ENCODE measurements at places on chromosomes 7 and 10.
A peak's percentile ranks its signal among the peaks of the same experiment; 100 is the strongest.

GRCh38 chr7:30369879-30370278, 85.5 kb downstream of the ZNRF2 start:
- peak; percentile 1 for DNase-seq

GRCh38 chr10:123132576-123133477, 2.9 kb upstream of the HMX3 start:
- DNase-seq, result peak; percentile 23

DNA sequence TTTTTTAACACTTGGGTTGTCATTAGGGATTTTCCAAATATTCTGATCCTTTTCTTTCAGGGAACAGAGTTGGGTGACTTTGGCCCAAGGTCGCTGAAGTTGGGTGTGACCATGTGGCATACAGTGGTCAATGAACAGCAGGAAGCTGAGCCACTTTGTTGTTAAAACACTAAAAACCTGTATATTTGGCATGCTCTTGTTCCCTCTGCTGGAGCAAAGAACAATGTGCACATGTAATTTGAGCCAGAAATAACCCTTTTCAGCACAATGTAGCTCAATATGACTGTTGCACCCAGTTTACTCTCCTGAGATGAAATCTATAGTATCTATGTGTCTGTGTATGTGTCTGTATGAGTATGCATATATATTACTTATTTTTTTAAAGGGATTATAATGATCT, 74.9 kb downstream of the ADCYAP1R1 start:
- no peak for DNase-seq

DNA sequence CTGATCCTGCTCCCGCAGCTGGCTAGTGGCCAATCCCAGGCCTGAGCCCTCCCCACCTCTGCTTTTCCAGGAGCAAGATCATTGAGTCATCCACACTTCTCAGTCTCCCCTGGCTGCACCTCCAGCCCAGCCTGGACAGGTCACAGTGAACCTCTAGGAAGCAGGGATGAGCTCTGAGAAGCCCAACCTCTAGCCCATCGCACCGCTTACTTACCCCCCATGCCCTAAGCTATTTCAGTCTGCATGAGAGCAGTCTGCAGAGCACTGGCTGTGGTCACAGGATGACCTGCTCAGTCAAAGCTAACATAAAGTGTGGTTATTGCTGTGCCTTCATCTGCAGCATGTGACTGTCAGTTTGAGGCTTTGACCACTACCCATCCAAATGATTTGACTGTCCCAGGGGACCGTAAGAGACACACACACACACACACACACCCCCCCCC, 129.2 kb downstream of the SORBS1 start:
- no peak for DNase-seq

DNA sequence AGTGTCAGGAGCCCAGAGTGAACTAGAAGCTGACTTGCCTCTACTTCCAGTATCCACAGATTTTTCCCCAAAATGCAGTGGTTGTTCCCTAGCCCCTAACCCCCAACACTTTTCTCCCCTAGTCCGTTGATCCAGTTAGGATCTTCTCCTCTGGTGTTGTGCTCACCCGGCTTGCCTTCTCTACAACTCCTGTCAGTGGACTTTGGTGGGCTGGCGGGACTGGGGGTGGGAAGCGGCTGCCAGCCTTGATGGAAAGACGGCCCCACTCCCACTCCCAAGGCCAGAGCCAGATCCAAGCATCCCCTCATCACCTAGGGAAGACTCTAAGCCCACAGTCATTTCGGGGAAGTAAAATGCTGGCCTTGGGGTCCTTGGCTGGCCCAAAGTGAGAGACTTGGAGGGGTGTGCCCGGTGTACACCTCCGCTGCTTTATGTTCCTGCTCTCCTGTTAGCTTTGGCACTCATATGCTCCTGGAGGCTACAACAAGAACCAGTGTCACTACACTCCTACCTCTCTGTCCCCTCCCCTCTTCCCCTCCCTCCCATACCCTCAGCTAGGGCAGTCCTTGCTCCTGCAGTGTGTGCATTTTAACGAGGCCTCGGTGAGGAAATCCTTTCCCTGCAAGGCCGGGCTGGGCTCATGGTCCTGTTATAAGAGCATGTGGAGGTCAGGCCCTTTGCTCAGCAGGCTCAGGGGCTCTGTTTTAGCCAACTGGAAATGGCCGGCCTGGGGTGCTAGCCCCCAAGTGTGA, 930 bp upstream of the HOXA10 start:
- no peak for DNase-seq

DNA sequence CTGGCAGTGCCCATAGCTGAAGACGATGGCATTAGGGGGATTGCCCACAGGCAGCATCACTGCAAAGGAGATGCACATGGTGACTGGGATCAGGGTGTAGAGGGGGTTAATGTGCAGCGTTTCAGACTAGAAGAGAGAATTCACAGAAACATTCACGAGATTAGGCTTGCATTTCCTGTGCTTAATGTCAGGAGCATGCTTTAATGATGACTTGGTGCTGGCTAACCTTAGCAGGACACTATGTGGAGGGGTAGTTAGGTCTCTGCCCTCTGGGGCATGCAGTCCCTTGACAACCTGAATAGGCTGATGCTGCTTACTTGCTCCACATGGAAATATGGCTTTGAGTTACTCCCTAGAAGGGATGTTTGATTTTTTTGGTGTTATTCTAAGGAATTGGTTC, 21.8 kb downstream of the STMP1 start:
- DNase-seq, result peak; percentile 74

- no peak for DNase-seq
Observed at GRCh38 chr7:36260481-36260880, 107.4 kb downstream of the EEPD1 start.

GRCh38 chr10:16867556-16867955, 50.3 kb upstream of the RSU1 start:
- DNase-seq, result peak; percentile 56

- DNase-seq, result no peak
Observed at GRCh38 chr7:13724977-13725566, 264.4 kb downstream of the ETV1 start.

- no peak for DNase-seq
Observed at GRCh38 chr10:31771331-31771831, 157.2 kb downstream of the ARHGAP12 start.

DNA sequence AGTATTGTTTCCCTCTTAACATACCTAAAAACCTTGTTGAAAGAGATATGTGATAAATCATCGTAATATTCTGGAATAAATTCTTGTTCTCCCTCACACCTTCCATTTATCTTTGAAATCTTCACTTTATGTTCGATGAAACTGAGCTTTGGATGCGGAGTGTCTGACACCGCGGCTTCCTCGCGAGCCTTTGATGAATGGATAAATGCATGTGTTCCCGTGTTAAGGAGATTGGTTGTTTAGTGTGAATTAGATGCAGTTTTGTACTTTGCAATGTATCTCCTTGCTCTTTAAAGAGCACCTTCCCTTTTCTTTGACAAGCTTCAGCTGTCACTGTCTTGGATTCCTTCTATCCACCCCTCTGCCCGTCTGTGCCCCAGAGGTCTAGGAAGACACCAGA, 138.1 kb downstream of the DOCK1 start:
- DNase-seq, result no peak

DNA sequence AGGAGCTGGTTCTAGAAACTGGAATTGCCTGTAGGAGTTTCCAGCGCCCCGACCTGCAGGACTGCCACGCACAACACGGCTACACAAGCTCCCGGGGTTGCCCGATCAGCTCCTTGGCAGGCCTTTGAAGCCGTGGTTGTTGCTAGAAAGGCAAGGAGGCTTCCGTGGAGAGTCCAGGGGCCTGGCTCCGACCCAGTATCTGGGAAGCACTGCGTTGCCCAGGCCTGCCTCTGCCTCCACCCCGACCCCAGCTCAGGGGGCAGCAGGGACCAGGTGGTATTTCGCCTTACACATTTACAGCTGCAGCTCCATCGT, 54.4 kb downstream of the PROSER2 start:
- no peak for DNase-seq

- no peak for DNase-seq
Observed at GRCh38 chr10:1595726-1596125, 141.6 kb downstream of the ADARB2 start.

- no peak for DNase-seq
Observed at GRCh38 chr7:149199234-149199995, 4.1 kb downstream of the ZNF282 start.

- DNase-seq, result no peak
Observed at GRCh38 chr7:142873281-142873784, 12.2 kb downstream of the TRPV6 start.

GRCh38 chr7:91114232-91114631, 150.0 kb upstream of the FZD1 start:
- DNase-seq, result no peak

DNA sequence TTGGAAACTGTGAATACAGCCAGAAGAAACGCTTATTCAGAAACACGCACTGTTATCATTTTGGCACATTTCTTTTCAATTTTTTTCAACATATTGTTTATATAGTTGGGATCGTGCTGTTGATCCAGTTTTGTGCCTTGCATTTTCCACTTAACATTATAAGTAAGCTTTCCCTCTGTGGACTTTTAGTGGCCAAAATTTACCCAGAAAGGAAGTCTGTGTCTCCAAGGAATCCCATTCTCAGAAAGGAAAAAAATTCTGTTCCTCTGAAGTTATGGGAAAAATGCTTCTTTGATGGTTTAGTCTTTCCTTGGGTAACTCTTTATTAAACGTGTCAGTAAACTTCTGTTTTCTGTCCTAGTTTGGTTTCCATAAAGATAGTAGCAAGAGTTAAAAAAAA, 280.0 kb downstream of the REEP3 start:
- DNase-seq, result no peak

GRCh38 chr10:11176746-11177145, 159.1 kb downstream of the CELF2 start:
- DNase-seq, result no peak

DNA sequence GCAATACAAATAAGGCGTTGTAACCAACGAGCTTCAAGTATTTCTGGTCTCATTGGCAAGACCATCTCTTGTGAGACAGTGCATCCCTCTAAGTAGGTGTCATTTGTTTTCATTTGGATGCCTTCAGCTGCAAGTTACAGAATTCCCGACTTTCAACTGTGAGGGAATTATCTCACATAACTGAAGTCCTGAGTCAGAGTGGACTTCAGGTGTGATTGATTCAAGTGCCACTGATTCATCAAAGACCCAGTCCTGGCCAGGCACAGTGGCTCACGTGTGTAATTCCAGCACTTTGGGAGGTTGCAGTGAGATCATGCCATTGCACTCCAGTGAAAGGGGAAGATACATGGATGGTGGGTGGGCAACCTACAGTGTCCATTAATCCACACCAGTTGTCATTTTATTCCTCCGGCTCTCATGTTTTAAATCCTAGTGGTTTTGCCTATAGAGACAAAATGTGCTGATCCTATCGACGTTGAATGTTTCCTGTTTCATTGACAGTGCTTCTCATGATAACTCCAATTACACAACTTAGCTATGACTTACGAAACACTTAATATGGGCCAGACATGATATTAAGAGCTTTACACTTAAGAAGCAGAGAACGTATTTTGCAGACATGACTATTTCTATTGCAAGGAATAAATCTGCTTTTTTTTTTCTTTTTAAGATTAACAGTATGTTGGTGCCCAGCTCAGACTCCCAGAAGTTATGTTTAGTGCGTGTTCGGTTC, 268.0 kb downstream of the FRMD4A start:
- peak; percentile 58 for DNase-seq

GRCh38 chr7:12851841-12852240, 164.4 kb downstream of the ARL4A start:
- peak; percentile 64 for DNase-seq

GRCh38 chr10:34967335-34967880, 122.7 kb downstream of the CUL2 start:
- no peak for DNase-seq
